Activated CD8-positive, alpha-beta memory T cell treated with anti-CD3 and anti-CD28 coated beads for 4 hours (primary cell): ENCODE measurements at places on chromosomes 2 and 18.

GRCh38 chr2:162333968-162334367, 10.0 kb upstream of the GCA start:
- no peak for DNase-seq

DNA sequence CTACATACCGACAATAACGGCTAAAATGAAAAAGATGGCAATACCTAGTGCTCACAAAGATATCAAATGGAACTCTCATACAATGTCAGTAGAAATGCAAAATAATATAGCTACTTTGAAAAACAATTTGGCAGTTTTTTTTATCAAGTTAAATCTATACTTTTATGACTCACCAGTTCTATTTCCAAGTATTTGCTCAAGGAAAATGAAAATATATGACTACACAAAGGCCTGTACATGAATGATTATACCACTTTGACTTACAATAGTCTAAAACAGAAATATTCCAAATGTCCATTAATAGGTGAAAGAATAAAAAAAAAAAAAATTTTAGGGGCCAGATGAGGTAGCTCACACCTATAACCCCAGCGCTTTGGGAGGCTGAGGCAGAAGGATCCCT, 219.8 kb downstream of the ZRANB3 start:
- no peak for DNase-seq

DNA sequence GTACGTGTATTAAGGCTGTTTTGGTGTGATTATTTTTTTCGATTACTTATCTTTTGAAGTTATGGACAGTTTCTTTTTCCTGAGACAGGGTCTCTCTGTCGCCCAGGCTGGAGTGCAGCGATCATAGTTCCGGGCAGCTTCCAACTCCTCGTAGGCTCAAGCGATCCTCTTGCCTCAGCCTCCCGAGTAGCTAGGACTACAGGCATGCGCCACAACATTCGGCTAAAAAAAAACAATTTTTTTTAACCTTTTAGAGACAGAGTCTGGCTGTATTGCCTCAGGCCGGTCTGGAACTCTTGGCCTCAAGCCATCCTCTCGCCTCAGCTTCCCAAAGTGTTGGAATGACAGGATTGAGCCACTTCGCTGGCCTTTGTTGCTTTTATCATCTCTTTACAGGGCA, 945 bp downstream of the HAT1 start:
- no peak for DNase-seq

DNA sequence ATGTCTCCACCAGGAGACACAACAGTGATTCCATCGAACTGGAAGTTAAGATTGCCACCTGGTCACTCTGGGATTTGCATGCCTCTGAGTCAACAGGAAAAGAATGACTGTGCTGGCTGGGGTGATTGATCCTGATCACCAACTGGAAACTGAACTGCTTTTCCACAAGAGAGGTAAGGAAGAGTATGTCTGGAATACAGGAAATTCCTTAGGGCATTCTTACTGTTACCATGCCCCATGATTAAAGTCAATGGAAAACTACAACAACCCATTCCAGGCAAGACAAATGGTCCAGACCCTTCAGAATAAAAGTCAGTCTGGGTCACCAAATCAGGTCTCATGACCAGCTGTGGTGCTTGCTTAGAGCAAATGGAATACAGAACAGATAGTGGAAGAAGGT, 12.0 kb upstream of the DDX1 start:
- no peak for DNase-seq

DNA sequence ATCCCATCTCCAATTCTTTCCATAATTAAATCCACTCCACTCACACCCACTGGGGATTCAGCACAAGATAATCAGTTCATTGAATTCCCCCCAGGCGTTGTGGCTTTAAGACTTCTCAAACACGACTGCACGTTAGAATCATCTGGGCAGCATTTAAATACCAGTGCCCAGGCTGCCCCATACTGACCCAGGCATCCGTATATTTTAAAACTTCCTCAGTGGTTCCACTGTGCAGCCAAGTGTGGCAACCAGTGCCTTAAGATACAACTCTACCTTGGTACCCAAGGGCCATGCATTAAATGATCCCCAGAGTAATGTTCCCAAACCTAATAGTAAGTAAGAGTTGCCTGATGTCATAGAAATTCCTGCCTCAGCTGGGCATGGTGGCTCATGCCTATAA, 54.3 kb upstream of the BZW1 start:
- no peak for DNase-seq

- no peak for DNase-seq
Measured at GRCh38 chr2:167862782-167863181, 384.6 kb downstream of the STK39 start.

DNA sequence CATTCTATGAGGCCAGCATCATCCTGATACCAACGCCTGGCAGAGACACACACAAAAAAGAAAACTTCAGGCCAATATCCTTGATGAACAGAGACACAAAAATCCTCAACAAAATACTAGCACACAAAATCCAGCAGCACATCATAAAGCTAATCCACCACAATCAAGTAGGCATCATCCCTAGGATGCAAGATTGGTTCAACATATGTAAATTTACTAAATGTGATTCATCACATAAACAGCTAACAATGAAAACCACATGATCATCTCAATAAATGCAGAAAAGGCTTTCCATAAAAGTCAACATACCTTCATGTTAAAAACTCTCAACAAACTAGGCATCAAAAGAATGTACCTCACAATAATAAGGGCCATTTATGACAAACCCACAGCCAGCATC, 65.3 kb downstream of the WDPCP start:
- no peak for DNase-seq

GRCh38 chr2:50951437-50951836, 80.5 kb downstream of the NRXN1 start:
- DNase-seq, result no peak
